ENCODE measurements at places on chromosomes 5 and 9.

- no peak for DNase-seq
Measured at GRCh38 chr9:132590318-132591182, 8.1 kb downstream of the BARHL1 start.

DNA sequence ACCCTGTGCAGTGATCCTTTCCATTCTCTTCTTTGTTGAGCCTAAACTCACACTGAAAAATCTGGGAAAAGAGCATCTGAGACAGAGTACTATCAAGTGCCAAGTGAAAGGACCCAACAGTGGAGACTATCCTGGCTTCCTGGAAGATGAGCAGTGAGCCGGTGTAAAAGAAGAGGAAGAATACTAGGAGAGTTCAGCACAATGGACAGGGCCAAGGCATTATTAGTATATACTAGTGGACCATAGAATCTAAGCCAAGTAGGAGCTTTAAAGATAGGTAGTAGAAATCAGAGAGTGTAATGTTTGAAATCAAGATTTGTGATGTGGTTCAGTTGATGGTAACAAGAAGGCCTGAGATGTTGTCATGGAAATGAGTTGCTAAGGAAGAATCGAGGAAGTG is 140.8 kb downstream of the CAMK4 start:
- peak; percentile 7 for DNase-seq

- DNase-seq = no peak
Measured at GRCh38 chr9:38185647-38186403, 116.8 kb upstream of the SHB start.

DNA sequence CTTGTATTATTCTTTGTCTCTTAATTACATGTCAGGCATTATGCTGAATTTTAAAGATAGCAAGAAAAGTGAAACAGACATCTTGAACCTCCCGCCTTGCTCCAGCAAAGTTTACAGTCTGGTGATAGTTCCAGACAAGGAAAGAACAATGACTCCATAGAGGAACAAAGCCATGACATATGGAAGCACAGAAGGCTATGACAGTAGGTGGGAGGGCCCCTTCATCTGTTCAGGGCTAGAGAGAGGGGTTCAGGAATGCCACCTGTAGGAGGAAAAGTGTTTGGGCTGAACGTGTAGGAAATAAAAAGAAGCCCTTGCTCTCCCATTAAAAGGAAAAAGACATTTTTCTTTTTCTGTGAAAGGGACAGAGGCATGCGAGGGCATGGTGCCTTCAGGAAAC is 315.6 kb downstream of the TRIM32 start:
- DNase-seq = no peak

- DNase-seq = no peak
Measured at GRCh38 chr9:113548221-113549041, 84.9 kb downstream of the RGS3 start.

GRCh38 chr5:154849264-154849785 is 1.1 kb downstream of the FAXDC2 start:
- DNase-seq = no peak

GRCh38 chr5:14185326-14186058 is 42.4 kb downstream of the TRIO start:
- DNase-seq = no peak

GRCh38 chr5:90342576-90342975 is 67.0 kb downstream of the CETN3 start:
- no peak for DNase-seq

DNA sequence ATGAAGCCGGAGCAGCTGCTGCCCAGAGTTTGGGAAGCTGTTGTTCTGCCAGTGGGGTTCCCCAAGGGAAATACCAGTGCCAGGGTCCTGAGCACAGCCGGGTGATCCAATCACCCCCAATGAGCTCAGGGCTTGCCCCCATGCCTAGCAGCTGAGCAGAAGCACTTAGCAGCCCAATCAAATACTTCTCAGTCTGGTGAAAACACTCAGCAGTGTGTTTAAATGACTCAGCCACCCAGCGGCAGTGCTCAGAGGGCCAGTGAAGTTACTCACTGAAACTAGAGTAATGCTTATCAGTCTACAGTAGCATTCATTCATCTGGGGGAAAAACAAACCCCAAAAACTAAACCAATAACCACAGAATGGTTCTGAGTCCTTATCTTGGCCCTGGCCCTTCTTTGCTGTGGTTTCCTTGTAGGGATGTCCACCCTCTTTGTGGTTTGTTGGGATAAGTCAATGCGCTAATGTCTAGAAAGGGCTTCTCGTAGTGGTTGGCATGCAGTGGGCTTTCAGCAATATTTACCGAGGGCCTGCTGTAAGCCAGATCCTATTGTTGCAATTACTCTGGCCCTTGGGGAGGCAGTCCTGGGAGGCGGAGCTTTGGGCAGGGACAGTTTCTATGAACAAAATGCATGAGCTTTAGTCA is 43.1 kb downstream of the LHX2 start:
- peak; percentile 70 for DNase-seq

- no peak for DNase-seq
Measured at GRCh38 chr5:691817-692528, 1.2 kb downstream of the TPPP start.

- DNase-seq = no peak
Measured at GRCh38 chr9:129140397-129141065, 29.3 kb downstream of the PTPA start.

- DNase-seq = no peak
Measured at GRCh38 chr9:114433720-114434255, 46.0 kb upstream of the AKNA start.

GRCh38 chr9:19946441-19947109 is 157.7 kb upstream of the SLC24A2 start:
- DNase-seq = peak; percentile 40
